ENCODE measurements at places on chromosomes 4 and X.

GRCh38 chr4:2186133-2186864 lies 55.6 kb downstream of the HAUS3 start:
- peak; percentile 52 for DNase-seq

GRCh38 chrX:40009462-40009851 lies 88.3 kb downstream of the BCOR start:
- DNase-seq, result no peak

DNA sequence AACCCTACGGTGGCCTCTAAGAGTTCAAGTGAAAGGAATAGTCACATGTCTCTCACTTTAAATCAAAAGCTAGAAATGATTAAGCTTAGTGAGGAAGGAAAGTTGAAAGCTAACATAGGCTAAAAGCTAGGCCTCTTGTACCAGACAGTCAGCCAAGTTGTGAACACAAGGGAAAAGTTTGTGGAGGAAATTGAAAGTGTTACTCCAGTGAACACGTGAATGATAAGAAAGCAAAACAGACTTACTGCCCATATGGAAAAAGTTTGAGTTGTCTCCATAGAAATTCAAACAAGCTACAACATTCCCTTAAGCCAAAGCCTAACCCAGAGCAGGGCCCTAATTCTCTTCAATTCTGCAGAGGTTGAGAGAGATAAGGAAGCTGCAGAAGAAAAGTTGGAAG lies 51.5 kb upstream of the RAB9B start:
- DNase-seq, result no peak

DNA sequence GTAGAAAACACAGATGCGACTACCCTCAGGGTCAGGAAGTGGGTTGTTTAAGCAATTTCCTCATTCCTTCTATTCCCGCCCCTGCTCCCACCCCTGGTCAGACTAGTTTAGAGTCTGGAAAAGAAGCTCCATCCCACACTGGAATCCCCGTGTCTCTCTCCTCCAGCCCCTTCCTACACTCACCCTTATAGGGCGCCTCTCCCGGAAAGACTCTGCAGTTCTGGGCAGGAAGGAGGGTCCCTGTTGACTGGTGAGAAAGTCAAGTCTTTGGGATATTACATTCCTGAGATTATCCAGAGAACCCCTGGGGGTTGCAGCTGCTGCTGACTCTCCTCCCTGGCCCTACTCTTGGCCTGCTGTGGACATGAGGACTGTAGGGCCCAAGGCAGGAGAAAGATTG lies 11.9 kb downstream of the STARD8 start:
- DNase-seq, result no peak

DNA sequence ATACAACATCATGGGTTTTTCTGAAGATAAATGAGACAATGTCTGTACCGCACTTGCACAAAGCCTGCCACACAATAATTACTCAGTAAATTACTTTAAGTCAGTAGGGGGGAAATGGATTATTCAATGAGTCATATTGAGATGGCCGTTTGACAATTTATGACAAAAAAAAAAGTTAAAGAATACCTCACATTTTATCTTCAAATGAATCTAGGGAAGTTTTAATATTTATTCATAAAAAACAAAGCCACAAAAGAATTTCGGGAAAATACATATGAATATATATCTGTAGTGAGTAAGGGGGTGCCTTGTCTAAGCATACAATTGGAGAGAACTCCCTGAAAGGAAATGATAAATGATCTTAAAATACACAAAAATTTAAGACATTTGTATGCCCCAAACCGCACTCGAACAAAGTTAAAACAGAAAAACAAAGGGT lies 197.0 kb upstream of the SLC7A11 start:
- DNase-seq, result no peak

GRCh38 chr4:15242021-15242420 lies 185.8 kb upstream of the C1QTNF7 start:
- no peak for DNase-seq

DNA sequence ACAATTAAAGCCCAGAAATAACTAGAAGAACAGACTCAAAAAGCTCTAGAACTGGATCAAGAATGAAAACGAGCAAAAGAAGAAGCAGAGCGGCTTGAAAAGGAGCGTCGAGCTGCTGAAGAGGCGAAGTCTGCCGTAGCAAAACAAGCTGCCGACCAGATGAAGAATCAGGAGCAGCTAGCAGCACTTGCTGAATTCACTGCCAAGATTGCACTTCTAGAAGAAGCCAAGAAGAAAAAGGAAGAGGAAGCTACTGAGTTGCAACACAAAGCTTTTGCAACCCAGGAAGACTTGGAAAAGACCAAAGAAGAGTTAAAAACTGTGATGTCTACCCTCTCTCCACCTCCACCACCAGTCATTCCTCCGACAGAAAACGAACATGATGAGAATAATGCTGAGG lies 56.1 kb upstream of the PPP4R3C start:
- DNase-seq, result no peak

- no peak for DNase-seq
Observed at GRCh38 chrX:1417921-1418771, 26.2 kb upstream of the SLC25A6 start.
